DND-41 (cell line): ENCODE measurements at places on chromosomes 12 and 14.

GRCh38 chr12:123900871-123901376 lies 71.7 kb downstream of the CCDC92 start:
- peak; percentile 44 for DNase-seq

- DNase-seq = peak; percentile 99
These were observed 22.3 kb downstream of the GALNT6 start for GRCh38 chr12:51368640-51369517.

DNA sequence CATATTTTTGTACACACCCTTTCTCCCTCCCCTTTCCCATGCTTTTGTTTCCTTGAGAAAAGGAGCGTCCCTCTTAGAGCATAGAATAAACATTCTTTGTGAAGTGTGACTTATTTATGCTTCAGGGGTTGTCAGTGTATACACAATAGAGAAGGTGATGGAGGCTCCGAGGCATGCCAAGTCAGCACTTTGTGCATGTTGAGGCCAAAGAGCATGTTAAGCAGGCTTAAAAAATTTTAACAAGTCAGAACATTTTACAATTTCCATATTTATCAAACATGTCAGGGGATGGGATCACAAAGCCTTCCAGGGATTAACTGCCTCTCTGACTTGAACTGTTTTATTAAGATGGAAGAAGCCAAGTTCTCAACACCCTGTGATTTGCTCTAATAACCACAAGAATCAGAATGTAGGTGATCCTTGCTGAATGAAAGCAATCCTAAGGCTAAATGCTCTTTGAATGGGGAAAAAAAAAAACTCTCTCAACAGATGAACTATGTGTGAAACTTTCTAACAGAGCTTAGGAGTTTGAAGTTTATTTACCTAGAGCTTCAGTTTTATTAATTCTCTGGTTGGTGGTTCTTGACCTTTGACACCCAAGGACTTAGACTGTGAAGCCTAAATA lies 223.1 kb downstream of the RAD51B start:
- DNase-seq = no peak

- DNase-seq = peak; percentile 25
These were observed 147.4 kb upstream of the EGLN3 start for GRCh38 chr14:34098045-34098984.

GRCh38 chr14:64159588-64159987 lies 134.6 kb downstream of the ESR2 start:
- DNase-seq = no peak

GRCh38 chr12:98464190-98464589 lies 51.2 kb upstream of the TMPO start:
- DNase-seq = no peak

DNA sequence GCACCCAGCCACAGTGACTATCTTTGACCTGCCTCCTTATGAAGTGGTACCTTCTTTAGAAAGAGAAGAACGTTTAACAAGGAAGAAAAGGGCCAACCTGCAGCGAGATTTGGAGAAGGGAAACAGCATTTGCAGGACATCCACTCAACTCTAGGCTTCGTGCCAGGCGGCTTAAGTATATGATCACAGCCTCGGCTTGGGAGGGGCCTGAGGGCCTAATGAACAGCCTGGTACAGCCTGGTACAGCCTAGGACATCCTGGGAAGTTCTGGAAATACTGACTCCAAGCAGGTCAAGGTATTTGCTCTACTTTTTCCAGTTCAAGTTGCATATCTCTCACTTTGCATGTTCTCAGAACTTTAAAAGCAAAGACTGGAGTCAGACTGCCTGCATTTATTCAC lies 16.1 kb downstream of the HCAR2 start:
- DNase-seq = no peak

DNA sequence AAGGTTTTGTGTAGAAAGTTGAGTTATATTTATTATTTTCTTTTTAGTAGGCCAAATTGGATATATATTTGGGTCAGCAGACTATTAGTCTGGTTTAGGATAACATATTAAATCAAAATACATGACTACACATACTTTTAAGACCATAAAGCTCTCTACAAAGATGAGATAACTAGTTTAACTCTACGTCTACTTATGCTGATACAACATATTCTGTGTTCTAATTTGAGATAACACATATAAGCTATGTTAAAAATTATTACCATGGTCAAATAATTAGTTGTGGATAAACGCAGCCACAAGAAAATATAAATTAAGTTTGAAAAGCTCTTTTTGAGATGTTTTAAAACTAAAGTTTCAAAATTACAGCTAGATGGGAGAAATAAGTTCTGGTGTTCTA lies 55.3 kb downstream of the IPO8 start:
- no peak for DNase-seq

- DNase-seq = no peak
These were observed 979.0 kb downstream of the TMTC2 start for GRCh38 chr12:83665634-83666218.

DNA sequence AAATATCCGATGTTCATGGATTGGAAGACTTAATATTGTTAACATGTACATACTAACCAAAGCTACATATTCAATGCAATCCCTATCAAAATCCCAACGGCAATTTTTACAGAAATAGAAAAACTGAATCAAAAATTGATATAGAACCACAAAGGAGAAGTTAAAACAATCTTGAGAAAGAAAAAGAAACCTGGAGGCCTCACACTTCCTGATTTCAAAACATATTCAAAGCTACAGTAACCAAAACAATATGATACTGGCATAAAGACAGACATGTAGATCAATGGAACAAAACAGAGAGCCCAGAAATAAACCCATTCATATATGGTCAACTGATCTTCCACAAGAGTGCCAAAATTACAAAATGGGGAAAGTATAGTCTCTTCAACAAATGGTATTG lies 5.4 kb upstream of the PELI2 start:
- DNase-seq = no peak

- no peak for DNase-seq
These were observed 35.5 kb upstream of the SOCS2 start for GRCh38 chr12:93536766-93537488.

DNA sequence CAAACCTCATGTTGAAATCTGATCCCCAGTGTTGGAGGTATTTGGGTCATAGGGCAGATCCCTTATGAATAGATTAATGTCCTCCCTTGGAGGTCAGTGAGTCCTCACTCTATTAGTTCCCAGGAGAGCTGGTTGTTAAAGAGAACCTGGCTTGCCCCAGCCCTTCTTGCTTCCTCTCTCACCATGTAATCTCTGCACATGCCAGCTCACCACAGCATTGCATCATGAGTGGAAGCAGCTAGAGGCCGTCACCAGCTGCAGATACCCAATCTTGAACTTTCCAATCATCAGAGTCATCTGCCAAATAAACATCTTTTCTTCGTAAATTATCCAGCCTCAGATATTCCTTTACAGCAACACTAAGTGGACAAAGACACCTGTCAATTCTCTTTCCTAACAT lies 161.8 kb upstream of the IGF1 start:
- no peak for DNase-seq

DNA sequence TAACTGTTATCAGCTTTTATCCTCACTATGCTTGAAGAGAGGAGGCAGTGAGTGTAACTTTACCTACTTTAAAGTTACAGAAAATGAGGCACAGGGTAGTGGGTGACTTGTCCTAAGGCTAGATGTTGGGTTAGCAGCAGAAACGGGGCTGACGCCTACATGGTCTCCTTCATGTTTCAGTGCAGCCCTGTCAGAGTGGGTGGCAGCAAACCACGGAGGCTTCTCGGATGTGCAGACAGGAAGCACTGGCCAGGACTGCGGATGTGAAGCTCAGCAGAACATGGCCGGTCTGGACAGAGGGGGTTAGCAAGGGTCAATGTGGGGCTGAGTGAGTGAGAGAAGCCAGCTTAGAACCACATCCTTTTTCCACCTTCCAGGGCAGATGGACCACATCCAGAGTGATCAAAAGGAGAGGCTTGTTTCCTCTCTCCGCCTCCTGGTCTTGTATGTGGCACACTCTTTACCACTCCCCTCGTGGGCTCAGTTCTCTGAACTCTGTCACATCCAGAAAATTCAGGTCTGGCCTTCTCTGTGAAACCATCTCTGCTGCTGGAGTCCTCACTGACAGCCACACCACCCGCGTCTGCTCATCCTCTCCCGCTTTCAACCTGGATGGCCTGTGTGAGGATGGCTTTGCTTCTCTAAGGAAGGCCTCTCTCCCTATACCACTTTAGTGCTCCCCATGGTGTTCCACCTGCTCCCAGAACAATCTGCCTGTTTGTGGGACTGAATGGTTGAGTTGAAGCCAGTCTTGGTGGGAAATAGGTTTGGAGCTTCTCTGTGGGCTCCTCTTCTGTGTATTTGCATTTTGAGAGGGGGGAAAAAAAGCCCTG lies 14.1 kb downstream of the SUSD6 start:
- DNase-seq = peak; percentile 78

- no peak for DNase-seq
These were observed 234.4 kb downstream of the CACNA1C start for GRCh38 chr12:2287151-2287550.

DNA sequence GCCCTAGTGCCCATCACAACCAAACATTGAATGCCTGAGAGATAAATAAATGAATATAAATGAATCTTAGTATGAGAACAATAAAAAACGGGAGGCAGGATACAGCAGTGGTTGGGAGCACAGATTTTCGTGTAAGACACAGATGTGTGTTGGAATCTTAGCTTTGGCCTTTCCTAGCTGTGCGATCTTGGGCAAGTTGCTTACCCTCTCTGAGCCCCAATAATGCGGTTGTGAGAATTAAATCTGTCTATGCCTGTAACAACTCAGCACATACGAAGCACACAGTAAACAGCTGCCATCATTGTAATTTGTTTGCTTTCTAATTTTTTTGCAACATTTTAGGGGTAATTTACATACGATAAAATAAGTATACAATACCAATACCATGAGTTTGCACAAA lies 89.8 kb downstream of the SRRM4 start:
- no peak for DNase-seq

- no peak for DNase-seq
These were observed 7.6 kb upstream of the USP15 start for GRCh38 chr12:62252576-62252975.

DNA sequence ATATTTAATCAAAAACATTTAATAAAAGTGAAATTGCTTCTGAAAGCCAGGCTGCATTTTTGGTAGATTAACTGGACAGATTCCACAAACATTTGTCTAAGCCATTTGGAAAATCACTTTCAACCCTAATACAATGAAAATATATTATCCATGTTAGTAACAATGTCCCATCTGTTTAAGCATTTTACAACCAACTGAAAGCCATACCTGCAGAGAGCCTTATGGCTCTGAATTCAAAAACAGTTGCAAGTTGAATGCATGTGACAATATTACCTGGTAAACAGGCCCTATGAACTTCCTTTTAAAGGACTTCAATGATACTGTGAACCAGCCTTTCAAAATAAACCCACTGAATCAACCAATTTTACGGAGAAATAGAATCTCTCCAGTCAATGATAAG lies 468.1 kb downstream of the BTG1 start:
- no peak for DNase-seq

DNA sequence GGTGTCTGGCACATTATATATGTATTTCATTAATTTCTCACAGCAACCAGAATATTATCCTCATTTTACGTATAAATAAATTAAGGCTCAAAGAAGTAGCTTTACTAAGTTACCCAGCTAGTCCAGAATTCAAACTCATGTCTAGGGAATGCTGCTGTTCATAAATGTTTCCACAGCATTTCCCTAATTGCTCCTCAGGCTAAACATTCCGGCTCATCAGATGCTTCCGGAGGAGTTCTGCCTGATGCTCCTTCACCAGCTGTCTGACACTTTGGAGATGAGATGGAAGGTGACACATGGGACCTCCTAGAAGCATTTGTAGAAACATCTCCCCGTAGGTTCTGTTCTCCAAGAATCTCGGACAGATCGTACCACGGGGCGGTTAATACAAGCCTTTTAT lies 12.1 kb downstream of the KRT85 start:
- DNase-seq = no peak

- DNase-seq = no peak
These were observed 22.5 kb downstream of the SLC38A6 start for GRCh38 chr14:61003571-61003970.

DNA sequence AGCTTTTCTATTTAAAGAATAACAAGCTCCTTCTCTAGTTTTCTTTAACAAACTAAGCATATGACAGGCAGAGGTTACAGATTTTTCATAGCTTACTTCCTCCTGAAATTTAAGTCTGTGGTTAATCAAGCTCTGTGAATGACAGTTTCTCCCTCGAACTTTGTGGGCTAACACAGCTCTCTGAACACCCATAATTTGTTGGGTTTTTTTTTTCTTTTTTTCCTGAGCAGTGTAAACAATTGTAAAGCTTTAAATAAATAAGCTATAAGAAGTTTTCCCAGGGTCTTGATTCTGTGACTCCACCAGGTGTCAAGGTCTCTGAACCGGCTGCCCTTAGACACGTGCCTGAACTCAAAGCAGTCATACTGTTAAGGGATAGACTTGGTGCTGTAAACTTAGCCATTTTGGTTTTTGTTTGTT lies 128.1 kb upstream of the AMIGO2 start:
- peak; percentile 45 for DNase-seq

- no peak for DNase-seq
These were observed 304.7 kb upstream of the TMTC1 start for GRCh38 chr12:30088259-30088995.

DNA sequence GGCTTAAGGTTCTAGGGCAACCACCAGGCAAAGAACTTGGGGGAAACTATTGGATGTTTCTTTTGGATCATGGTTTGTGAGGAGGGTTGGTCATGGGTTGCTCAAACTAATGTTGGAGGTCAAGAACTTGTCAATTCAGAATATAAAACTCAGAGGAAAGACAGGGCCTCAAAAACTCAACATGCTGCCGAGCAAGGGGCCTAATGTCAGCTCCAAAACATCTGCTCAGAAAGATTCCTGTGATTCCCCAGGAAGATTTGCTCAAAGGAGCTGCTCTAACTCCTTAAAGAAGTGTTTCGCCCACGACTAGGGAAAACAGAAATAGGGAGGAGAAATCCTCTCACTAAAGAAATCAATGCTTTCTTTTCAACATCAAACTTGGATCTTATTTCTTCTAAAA lies 3.7 kb upstream of the IGF1 start:
- no peak for DNase-seq

DNA sequence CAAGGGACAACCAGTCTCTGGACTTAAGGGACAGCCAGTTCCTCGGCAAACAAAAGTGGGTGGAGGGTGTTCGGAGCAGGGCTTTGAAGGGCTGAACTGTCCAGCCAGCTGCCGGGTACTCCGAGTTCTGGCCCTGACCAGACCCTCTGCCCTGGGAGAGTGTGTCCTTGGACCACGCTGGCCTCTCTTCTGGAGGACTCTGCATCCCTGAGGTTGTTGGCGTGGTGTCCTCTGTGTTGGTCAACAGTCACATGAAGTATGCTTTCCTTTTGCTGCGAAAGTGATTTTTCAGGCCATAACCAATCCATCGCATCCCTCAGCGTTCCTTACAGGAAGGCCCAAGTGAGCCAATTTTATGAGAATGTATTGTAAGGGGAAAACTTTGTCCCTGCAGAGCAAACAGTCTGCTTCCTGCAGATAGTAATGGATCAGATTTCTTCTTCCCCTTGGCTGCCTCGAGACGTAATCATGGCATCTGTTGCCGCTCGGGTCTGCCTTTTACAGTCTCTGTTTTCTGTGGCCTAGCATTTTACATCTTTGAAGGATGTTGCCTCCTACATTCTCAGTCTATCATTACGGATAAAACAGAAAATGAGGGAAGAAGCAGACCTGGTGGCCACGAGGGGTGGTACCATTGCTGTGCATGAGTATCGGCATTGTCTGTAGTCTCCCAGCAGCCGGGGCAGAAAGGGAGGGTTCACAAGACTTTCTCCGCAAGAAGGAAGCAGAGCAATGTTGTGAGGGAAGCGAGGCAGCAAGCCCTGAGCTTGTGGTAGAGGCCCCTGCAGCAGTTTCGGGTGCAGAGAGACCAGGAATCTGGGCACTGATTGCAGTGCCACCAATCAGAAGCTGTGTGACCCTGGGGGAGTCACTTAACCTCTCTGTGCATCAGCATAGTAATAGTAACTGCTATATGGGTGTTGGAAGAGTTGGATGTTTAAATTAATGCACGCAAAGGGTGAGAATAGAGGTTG lies 47.4 kb downstream of the SMIM41 start:
- DNase-seq = no peak
